NCI-H524 (cell line): ENCODE measurements at places on chromosomes 1 and 21.

GRCh38 chr1:213417846-213418245 is 366.8 kb downstream of the RPS6KC1 start:
- DNase-seq = no peak

DNA sequence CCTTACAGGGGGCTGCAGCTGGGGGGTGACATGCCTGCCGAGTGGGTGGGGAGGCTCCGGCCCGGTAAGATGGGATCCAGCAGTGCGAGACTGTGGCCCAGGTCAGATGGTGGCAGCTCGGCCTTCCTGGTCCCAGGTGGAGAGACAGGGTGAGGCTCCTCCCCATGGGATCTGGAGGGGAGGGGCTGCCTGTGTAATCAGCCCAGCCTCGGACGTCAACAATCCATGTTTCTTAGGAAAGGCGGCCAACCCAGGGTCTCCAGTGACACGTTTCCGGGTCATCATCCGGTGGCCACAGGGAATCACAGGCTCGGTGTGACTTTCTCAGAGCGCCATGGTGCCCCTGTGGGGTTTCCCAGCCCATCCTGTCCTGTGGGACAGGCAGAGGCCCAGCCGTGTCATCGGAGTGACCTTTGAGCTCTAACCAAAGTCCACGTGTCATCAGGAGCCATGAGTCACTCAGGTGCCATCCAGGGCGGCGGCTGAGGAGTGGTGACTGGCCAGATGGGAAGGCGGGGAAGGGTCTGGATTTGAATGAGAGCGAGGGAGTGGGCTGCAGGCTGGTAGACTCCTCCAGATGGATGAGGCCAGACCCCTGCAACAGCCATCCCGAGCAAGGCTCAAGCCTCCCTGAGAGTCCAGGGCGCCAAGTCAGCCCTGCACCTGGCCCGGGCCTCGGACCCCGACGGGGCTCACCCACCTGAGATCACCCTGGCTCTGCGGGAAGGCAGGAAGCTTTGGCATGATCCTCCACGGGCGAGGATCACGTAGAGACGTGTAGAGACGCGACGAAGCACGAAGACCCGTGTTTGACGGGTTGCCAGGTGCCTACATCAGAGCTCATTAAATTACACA is 6.6 kb upstream of the HES4 start:
- no peak for DNase-seq

GRCh38 chr1:88888750-88889149 is 2.6 kb downstream of the GTF2B start:
- no peak for DNase-seq

DNA sequence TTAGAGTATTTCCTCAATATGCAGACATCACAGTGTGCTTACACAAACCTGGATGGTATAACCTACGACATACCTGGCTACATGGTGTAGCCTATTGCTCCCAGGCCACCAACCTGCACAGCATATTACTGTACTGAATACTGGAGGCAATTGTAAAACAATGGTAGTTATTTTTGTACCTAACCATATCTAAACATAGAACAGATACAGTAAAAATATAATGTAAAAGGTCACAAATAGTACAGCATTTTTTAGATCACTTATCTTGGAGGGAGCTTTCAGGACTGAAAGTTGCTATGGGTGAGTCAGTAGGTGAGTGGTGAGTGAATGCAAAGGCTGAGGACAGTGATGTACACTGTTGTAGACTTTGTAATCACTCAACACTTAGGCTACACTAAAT is 492.3 kb downstream of the MRPL39 start:
- DNase-seq = no peak
